Cerebellum (tissue), 4 donors: ENCODE measurements at places on chromosomes 11 and 22.

DNA sequence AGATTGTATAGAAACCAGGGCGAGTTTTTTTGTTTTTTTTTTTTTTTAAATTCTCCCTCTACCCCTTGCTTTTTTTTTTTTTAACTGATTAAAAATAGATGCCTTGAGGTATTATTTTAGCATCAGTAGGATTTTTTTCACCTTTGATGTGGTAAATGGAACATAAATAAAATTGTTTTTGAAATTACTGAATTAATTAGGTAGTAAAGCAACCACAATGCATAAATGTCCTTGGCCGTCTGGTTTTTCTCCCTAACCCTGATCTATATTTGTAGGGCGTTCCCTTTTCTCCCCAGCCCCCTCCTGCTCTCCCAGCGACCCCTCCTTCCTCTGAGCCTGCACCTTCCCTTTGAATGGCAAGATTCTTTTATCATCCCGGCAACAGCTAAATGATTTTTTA lies 107.8 kb downstream of the ZBTB16 start:
- DNase-seq: no peak

GRCh38 chr11:94060401-94060800 lies 39.2 kb downstream of the HEPHL1 start:
- DNase-seq: no peak

DNA sequence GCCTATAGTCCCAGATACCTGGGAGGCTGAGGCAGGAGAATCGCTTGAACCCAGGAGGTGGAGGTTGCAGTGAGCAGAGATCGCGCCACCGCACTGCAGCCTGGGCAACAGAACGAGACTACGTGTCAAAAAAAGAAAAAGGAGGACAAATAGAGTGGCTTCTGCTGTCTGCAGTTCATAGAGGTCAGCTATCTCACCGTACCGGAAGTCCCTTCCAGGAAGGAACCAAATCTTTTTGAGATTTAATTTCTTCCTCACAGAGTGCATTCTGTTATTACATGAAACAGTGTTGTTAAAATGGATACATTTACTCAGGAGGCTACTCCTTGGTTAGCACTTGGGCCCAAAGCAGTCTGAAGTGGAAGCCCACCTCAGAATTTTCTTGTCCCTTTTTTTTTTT lies 33.4 kb downstream of the FAM118A start:
- DNase-seq: no peak

GRCh38 chr22:24201681-24202614 lies 20.7 kb downstream of the SUSD2 start:
- no peak for DNase-seq

DNA sequence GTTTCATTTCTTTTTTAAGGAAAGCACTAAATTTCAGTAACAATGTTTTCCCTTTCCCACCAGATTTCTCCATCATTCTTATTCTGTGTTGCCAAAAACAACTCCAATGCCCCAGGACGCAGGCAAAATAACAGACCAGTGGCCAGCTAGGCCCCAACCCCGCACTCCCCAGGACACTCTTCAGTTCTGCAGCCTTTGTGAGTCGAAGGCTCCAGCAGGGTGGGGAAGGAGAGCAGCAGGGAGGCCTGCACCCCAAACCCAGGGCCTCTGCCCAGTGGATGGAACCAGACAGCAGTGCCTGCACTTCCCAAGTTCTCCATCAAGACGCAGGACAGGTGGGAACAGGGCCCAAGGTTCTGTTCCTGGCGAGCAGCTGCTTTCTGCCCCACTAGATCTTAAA lies 34.4 kb downstream of the PPP2R1B start:
- no peak for DNase-seq

DNA sequence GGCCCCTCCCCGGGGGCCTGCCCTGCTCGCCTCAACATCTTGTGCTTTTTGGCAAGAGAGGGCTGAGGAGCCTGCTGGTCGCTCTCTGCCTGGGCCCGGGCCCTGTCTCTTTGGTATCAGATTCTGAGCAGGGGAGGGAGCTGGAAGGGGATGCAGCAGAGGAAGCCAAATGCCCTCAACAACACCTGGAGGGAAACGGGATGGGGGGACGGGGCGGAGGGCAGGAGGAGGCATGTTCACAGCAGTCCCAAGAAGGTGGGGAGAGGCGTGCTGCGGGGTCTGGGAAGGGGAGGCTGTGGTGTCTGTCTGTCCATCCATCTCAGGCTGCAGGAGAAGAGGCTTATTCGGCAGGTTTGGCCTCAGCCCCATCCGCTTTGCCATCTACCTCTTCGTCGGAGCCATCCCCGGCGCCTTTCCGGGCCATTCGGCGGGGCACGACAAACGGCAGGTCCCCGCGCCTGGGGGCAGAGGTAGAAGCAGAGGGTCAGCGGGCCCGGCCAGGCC lies 29.4 kb downstream of the APOL1 start:
- no peak for DNase-seq

DNA sequence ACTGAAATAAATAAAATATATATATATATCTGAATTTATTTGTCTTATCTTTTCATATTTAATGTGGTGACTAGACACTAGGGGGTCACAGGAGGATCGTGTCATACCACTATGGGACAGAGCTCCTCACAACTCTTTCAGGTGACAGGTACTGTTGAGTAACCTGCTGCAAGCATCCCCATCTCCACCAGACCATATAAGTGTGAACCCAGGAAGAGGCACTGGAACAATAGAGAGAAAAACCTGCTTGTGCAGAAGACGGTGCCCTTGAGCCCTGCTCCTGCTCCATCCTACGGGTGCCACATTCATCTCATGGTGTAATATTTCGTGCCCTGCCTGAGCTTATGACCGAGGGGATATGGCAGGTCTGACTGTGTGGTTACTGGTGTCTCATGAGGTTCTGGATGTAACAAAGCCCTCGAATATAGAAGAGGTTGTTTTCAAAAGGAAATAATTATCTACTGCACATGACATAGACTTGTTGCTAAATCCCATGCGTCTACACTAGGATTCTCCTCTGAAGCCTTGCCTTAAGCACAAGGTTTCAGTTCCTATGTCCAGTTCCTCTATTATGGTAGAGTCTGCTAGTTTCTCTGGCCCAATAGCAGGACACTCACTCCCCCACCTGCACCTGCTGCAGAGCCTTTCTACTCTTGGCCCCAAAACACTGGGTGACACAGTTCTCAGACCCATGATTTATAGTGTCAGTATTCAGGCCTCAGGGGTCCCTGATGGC lies 70.4 kb downstream of the GGTLC2 start:
- DNase-seq: no peak

GRCh38 chr11:19813158-19813879 lies 100.7 kb downstream of the NAV2 start:
- no peak for DNase-seq

DNA sequence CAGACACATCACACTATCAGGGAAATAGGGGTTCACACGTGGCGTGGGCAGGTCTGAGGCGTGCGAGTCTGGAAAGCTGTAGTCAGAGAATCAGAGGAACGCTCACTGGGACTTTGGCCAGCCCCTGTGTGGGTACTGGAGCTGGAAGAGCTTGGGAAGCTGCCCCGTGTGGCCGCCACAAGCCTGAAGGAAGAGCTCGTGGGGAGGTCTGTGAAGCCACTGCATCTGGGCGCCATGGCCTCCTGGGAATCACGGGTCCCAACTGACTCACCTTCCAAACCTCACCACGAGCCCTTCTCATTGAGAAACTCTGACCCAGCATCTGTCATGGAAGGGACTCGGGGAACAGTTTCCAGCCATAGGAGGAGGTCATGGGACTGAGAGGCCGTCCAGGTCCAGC lies 5.9 kb upstream of the MRGPRF start:
- no peak for DNase-seq

GRCh38 chr11:74321487-74322188 lies 10.2 kb upstream of the P4HA3 start:
- peak; percentile 70 for DNase-seq

GRCh38 chr11:121235057-121235456 lies 57.5 kb upstream of the SC5D start:
- DNase-seq: no peak

GRCh38 chr11:5285703-5286340 lies 15.9 kb downstream of the OR51B4 start:
- no peak for DNase-seq

GRCh38 chr11:62673196-62673525 lies 1.1 kb upstream of the LBHD1 start:
- DNase-seq: no peak

GRCh38 chr11:23585416-23586104 lies 725.3 kb upstream of the CCDC179 start:
- no peak for DNase-seq

- no peak for DNase-seq
Observed at GRCh38 chr11:69894648-69895047, 75.4 kb upstream of the FGF3 start.

GRCh38 chr22:17264321-17265052 lies 45.3 kb upstream of the ADA2 start:
- DNase-seq: no peak

- DNase-seq: no peak
Observed at GRCh38 chr22:37557321-37558001, 2.8 kb upstream of the CDC42EP1 start.

DNA sequence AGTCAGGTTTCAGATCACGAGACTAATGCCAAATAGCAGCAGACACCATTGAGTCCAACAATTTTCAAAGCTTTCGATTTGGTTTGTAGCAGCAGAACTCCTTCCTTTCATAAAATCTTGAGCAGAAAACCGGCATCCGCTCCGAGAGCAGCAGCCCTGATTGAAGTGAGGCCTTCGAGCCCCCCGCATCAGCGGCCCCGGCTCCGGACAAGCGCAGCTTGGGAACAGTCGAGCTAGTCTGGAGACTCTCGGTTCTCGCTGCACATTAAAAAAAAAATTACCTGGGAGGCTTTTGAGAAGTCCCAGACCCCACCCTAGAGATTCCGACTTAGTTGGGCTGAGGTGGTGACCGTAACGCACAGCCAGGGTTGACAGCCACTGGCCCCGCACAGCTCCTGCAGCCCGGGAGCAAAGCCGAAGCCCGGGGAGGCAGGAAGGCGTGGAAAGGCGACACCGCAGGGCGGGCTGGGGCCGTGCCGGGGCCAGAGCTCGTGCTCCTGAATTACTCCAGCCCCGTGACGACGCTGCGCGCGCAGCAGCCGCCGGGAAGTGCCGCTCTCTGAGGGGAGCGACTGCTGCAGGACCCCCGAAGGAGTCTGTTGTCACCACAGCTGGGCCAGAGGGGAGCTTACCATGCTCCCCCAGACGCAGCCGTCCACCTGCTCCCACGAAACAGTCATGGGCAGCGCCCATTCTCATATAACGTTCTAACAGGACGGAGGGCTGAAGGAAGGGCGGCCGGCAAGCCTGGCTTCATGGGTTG lies 57.8 kb downstream of the SPATA19 start:
- peak; percentile 4 for DNase-seq

- no peak for DNase-seq
Observed at GRCh38 chr11:73176145-73176873, 34.2 kb upstream of the FCHSD2 start.

DNA sequence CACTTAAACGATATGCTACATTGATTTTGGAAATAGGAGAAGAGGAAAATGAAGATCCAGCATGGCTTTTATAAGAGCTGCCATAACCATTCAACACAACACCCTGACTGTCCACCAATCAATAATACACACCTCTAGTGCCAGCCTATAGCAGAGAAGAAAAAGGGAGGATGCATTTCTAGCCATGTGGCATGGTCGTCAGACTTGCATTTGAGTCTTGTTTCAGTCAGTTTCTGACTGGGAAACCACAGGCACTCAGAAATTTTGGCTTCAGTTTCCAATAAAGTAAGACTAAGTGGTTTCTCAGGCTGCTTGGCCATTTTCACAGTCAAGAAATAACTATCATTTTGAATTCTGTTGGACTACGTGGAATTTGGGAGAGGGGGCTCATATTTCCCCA lies 523.5 kb upstream of the LRRC4C start:
- DNase-seq: no peak
